Uterus (tissue), 4 donors: ENCODE measurements at places on chromosomes 11 and 22. TPM values are rescaled to one million over a fixed set of nuclear protein-coding genes. Genes with fewer than 3 reads are reported as not detected.
A peak's percentile ranks its signal among the peaks of the same experiment; 100 is the strongest.

- no peaks in the 10 kb centered on the region for H3K4me1 ChIP-seq
- H3K27ac ChIP-seq: no peak overlapping the region
- H3K27me3 ChIP-seq: no peaks in the 10 kb centered on the region
- no peak overlapping the region for H3K4me3 ChIP-seq
Observed at GRCh38 chr11:90234977-90235376, 12.1 kb upstream of the CHORDC1 start.

DNA sequence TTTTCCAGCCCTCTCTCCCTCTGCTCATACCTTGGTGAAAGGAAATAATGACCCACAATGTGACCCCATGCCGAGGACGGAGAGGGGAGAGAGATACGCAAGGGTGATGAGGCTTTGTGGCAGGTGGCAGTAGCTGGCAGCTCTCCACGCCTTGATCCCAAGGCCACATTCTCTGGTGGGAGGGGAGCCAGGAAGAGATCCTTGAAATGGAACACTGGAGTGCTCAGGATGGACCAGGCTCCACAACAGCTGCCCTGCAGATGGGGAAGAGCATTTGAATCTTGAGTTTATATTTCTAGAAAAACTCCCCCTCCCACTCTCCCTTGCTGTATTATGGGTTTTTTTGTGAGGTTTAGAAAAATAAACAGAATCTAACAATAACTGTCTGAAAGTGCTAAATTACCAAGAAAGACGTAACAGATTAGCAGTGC lies 61.6 kb upstream of the CDON start:
- H3K4me3 ChIP-seq: no peak overlapping the region
- H3K27me3 ChIP-seq: no peaks in the 10 kb centered on the region
- no peaks in the 10 kb centered on the region for H3K36me3 ChIP-seq
- H3K27ac ChIP-seq: peak overlapping the region; percentile 91

DNA sequence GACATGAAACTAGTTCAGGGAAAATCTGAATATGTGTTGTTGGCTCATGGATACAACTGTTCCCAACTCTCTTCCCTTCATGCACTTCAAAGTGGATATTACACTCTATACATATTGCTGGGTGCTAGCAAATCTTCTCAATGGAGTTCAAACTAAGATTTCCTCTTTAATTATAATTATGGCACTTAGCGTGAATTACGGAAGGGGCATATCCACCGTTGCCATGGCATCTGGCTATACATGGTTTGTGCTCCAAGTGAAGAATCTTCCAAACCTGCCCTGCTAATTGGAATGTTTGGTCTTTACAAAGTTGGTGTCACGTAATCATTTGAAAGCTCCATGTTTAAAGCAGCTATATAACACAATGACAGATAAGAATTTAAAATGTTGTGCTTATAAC lies 5.6 kb downstream of the MPPED2 start:
- H3K36me3 ChIP-seq: no peaks in the 10 kb centered on the region
- H3K4me3 ChIP-seq: no peak overlapping the region
- H3K27me3 ChIP-seq: no peaks in the 10 kb centered on the region
- no peak overlapping the region for H3K27ac ChIP-seq
- no peaks in the 10 kb centered on the region for H3K4me1 ChIP-seq
- no peak for DNase-seq

The RTN4RL2 gene
- 1.7 TPM for total RNA-seq

DNA sequence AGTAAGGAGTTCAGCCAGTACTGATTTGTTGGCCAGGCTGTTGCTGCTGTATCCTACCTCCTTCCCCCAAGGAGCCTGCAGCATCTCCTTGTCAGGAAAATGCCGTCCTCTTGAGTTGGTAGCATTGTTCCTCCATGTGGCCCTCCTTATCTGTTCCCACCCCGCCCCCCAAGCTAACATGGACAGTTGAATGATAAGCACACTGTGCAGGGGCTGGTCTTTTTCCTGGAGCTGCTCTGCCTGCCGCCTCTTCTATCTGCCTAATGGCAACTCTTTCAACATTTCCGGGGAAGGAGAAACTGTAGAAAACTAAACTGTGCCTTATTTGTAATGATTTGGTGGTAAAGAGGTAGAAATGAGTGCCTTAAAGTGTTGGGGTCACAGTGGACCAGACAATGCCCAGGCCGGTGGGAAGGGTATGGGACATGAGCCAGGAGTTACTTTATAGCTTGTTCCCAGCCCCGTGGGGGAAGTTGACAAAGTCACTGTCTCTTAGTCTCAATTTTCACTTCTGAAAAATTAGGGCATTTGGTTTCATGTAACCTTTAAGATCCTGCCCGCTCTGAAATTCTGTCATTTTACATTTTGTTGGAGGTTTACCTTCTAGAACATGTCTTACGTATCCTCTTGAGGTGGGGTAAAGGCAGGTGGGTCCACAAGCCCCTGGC lies 4.5 kb downstream of the FAM118A start:
- DNase-seq: no peak
- no peak overlapping the region for H3K27ac ChIP-seq
- H3K36me3 ChIP-seq: no peaks in the 10 kb centered on the region
- H3K27me3 ChIP-seq: no peaks in the 10 kb centered on the region

GRCh38 chr11:109320595-109320994 lies 101.4 kb upstream of the C11orf87 start:
- H3K36me3 ChIP-seq: no peaks in the 10 kb centered on the region
- H3K4me1 ChIP-seq: no peaks in the 10 kb centered on the region
- DNase-seq: no peak

The GUCY1A2 gene
- 44.6 TPM for total RNA-seq
